ENCODE measurements at places on chromosomes 2 and 18.

DNA sequence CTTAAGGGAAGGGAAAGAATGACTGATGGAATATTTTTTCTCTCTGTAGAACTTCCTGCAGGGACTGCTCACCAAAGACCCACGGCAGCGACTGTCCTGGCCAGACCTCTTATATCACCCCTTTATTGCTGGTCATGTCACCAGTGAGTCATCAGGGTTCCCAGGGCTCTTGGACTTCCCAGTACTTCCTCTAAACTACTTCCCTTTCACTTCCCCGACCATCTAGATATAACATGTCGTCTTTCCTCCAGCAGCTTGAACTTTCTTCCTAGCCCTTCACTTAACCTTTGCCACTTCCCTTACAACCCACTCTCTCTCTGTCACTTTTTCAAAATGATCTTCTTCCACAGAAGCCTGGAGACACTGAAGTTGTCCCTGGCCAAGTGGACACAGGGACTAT lies 7.2 kb downstream of the STK36 start:
- DNase-seq = no peak

- no peak for DNase-seq
Observed at GRCh38 chr2:31141443-31142085, 3.3 kb upstream of the GALNT14 start.

GRCh38 chr2:31324016-31324633 lies 90.2 kb downstream of the EHD3 start:
- peak; percentile 21 for DNase-seq

- no peak for DNase-seq
Observed at GRCh38 chr2:240604291-240604938, 17.9 kb downstream of the CAPN10 start.

GRCh38 chr2:65605743-65606058 lies 173.3 kb upstream of the SPRED2 start:
- no peak for DNase-seq

DNA sequence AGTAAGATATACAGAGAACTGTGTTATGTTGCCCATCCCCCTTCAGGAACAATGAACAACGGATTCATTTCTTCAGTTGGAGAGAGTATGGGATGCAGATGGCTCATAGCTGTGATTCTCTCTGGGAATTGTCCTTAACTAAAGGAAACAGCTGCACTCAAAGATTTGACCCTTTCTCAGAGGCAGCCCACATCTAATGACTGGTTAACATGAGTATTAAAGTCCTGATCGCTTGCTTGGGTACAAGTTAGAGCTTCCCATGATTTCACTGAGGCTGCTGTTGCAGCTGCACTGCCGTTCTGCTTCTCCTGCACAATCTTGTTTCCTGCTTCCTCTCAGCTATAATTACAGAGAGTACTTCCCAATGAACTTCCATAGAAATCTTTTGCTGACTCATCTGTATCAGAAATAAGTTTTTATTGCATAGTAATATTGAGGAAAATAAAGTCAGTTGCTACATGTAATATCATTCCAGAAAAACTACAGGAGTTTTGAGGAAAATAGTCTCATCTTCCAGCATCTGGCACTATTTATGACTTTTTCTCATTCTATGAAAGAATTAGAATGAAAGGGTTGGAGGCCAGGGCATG lies 12.8 kb upstream of the SCN9A start:
- DNase-seq = no peak

Data from CD4-positive, alpha-beta T cell treated with Interleukin-6 at 100 ng/mL for 8 hours (primary cell).